ENCODE measurements at places on chromosomes 4 and X.

GRCh38 chrX:38868941-38869401, 67.7 kb downstream of the MID1IP1 start:
- DNase-seq = no peak

DNA sequence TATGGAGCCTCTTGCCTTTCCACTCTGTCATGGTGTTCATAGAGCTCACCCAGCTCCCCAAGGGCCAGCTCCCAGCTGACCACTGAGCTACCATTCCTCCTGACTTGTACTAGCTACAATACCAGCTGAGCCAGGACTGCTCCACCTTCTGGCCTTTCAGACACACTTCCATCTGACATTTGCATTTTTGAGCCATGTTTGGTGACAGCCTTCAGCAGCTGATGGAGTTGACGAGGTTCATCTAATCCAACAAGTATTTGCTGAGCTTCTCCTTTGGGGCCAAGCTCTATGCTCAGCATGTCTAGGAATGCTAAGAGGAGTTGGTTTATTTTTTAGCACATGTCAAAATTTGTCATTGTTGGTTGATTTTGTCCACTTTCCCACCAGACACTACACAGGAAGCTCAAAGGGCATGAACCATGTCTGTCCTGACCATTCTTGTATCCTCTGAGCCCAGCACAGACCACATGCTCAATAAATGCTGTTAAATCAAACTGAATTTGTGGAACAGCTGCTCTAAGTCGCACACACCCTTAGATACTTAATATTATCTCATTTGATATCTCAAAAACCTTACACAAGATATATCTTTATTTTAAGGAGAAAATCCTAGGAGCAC, 142.6 kb upstream of the PPARGC1A start:
- DNase-seq = no peak

DNA sequence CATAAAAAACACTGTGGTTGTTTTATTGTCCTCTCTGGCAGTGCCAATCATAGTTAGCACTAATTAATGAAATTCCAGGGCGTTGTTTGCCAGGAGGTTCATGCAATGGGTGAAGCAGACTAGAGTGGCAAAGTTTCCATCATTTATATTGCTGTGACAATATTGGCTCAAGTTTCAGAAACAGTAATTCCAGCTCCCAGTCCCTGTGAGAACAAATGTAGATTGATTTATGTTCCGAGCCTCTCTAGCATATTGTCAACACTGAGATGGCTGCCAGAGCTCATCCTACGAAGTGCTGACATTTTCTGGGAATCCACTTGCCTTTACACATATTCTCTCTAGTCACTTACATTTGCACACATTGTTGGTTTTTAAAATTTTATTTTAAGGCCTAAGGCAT, 440.0 kb upstream of the IGFBP7 start:
- no peak for DNase-seq

- DNase-seq = no peak
Observed at GRCh38 chrX:47498411-47498810, 15.4 kb upstream of the ZNF41 start.

DNA sequence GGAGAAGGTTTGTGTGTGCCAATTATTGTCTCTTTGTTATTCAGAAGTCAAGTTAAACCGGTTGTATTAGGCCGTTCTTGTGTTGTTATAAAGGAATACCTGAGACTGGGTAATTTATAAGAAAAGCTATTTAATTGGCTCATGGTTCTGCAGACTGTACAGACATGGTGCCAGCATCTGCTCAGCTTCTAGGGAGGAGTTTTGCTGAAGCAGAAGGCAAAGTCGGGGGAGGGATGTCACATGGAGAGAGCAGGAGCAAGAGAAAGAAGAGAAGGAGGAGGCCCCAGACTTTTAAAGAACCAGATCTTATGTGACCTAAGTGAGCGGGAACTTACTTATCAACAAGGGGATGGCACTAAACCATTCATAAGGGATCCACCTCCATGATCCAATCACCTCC, 349.3 kb upstream of the PCDH18 start:
- no peak for DNase-seq
